WERI-Rb-1 (cell line): ENCODE measurements at places on chromosomes 3 and 15.
A peak's percentile ranks its signal among the peaks of the same experiment; 100 is the strongest.

GRCh38 chr3:48702320-48702920 lies 14.6 kb downstream of the IP6K2 start:
- no peak for DNase-seq

- DNase-seq = no peak
These were observed 32.1 kb upstream of the IQSEC1 start for GRCh38 chr3:13105181-13105895.

- no peak for DNase-seq
These were observed 321.6 kb upstream of the EPHA3 start for GRCh38 chr3:88785841-88786240.

GRCh38 chr3:49899815-49900214 lies 3.9 kb downstream of the MST1R start:
- DNase-seq = peak; percentile 63
